Ureter (tissue), 1 donor: ENCODE measurements at places on chromosomes 1 and 21. TPM values are rescaled to one million over a fixed set of nuclear protein-coding genes. Genes with fewer than 3 reads are reported as not detected.

DNA sequence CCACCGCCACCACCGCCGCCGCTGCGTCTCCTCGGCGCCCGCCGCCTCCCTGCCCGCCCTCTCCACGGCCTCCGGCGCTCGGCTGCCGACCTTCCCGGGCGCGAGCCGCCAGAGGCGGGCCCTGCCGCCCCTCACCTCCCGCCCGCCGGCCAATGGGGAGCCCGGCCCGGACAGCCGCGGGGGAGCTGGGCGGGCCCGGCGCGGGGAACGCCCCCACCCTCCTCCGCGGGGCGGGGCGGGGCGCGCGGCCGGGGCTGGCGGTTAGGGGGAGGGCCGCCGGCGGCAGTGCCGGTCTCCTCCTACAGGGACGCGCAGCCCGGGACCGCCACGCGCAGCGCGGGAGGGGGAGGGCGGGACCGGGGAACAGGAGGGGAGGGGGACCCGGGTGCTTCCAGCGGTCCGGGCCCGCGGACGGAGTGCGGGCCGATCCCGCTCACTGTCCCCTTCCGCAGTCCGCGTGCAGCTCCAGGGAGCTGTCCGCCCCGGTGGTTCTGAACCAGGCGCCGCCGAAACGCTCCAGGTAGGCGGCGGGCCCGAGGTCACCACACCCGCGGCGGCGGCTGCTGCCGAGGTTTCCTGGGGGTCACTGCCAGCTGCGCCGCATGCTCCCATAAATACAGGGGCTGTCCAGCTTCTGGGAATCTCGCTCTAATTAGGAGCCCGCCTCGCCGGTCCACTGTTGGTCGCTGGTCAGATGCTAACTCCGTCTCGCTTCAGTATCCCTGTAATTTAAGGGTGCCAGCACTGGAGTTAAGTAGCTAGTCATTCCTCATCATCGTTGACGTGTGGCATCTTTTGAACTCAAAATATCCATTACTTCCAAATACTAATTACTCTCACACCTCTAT is at the start of gene PGBD5:
PGBD5 (minus strand) TSS at position 87 of the 848 bp plus-strand sequence. CDS start 404 bp downstream, outside the sequence.
- peak; percentile 65 for DNase-seq

DNA sequence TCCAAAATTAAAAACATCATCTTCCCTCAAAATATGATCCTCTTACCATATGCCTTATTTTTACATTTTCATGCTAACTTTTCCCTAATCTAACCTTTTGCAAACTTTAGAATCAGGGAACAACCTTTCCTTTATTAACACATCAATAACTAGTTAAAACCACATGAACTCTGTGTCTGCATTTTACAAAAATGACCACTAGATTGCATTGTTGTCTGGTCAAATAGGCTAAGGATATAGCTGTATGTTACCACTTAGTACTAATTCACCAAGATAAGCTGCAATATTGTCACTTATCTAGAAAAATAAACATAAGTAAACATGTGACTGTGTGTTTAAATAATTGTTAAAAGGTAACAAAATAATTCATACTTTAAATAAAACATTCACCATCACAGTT is 82.3 kb downstream of the DENND1B start:
- DNase-seq, result no peak

DNA sequence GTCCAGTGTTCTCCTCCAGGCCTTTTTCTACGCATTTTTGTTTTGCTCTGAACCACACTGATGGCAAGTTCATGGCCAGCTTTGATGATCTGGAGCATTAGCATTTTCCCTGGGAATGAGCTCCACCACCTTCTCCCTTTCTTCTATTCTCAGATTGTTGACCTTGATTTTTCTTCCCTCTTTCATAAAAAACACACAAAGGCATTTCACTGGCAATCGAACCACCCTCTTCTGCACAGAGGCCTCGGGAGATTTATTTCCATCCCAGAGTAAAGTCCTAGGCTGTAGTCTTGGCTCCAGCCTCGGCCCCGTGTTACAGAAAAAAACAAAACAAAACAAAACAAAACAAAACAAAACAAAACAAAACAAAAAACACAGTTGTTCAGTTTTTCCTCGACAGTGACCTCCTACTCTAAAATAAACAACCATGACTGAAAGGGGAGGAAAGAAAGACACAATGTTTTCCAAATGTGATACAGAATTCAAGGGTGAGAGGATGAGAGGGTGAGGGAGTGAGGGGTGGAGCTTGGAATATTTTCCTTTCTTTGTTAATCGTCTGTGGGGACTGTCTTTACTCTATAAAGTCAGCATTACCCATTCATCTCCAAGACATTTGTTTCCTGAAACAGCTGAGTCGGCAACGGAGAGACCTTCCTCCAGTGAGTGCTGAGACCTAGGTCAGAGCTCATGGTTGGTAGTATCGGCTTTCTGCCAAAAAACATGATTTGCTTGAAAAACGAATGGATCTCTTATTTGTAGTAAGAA is 29.8 kb upstream of the RNF186 start:
- no peak for DNase-seq

DNA sequence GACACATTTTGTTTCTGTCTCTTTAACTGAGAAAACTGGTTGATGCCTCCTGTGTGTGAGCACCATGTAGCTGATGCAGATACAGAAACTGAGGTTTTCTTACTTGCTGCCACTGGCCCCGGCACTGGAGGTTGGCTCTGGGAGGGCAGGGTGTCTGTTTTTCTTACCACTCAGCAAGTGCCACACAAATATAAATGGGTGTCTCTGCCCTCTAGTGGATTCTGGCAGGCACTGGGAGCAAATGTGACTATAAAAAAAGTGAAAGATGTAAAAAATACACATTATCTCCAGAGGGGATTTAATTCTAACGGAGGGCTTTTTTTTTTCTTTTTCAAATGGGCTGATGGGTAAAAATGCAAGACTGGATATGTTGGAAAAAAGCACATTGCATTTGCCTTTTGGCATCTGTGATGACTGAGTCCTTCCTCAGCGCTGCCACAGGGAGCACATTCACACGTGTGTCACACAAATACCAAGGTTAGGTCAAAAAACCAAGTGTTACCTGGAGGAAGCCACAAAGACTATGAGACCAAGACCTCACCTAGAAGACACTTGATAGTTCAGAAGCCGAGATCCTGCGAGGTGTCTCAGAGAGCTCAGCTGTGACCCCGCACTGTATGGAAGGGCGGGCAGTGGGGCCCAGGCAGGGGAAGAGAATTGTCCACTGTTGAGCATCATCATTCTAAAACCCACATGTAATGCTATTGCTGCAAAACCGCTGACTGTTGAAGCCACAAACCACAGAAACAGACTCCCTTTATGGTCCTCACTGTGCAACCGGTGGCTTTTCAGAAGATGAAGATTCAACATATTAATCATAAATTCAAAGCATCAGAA is 18.9 kb downstream of the PGBD2 start:
- no peak for DNase-seq

GRCh38 chr1:220828950-220829586 is 42.4 kb downstream of the MTARC1 start:
- no peak for DNase-seq

DNA sequence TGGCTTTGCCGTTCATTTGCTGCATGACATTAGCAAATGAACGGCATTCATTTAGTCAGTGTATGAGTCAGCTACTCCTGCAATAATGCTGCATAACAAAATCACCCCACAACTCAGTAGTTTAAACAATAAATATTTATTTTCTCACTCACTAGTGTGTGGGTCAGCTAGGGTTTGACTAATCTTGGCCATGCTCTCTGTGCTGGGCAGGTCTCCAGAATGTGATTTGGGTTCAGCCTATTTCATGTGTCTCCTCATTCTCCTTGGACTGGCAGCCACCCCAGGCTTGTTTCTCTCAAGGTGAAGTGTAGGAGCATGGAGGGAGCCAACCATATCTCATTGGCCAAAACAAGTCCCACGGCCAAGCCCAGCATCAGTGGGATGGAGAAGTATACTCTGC is 104.3 kb downstream of the LACTBL1 start:
- DNase-seq, result no peak

GRCh38 chr1:19484798-19485361 is 459 bp downstream of the CAPZB start:
- peak; percentile 65 for DNase-seq

GRCh38 chr1:243481101-243481500 is 225.3 kb downstream of the SDCCAG8 start:
- no peak for DNase-seq

- DNase-seq, result no peak
Observed at GRCh38 chr1:96596226-96596922, 125.2 kb upstream of the PTBP2 start.

- DNase-seq, result no peak
Observed at GRCh38 chr1:156752843-156753482, 1.5 kb upstream of the HDGF start.

GRCh38 chr1:183804916-183805841 is at the start of gene RGL1:
TSS of gene RGL1 (plus strand) at chr1:183805120. CDS start at chr1:183805298, 178 bp downstream.
- DNase-seq, result peak; percentile 77

DNA sequence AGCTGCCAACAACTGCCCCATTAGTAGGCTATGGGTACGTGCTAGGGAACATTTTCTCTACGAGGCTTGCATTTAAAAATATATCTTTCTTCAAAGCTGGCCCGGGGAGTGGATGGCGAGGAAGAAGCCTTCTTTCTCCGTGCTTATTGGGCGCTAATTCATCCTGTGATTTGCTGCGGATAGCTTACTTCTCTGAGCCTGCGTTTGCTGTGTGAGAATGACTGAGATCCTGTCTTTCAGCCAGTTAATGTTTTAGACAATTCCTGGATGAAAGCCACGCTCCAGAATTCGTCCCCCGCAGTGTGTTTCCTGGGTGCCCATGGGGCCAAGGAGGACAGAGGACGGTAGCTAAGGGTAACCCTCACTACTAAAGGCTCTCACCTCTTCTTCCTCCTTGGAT is 57.8 kb upstream of the TARBP1 start:
- no peak for DNase-seq

- DNase-seq, result no peak
Observed at GRCh38 chr1:155205969-155206593, 1.6 kb downstream of the THBS3 start.

- no peak for DNase-seq
Observed at GRCh38 chr1:209924390-209924789, 13.6 kb upstream of the SYT14 start.

GRCh38 chr1:84225646-84226045 is 75.9 kb upstream of the SAMD13 start:
- DNase-seq, result no peak

- DNase-seq, result no peak
Observed at GRCh38 chr1:50605186-50605875, 182.1 kb upstream of the DMRTA2 start.

EPHA2 gene
- 58.9 TPM for total RNA-seq

PRR9 gene
- not detected for total RNA-seq

NR5A2 gene
- total RNA-seq, result 5.9 TPM

ARHGEF10L gene
- 166 TPM for total RNA-seq

AVPR1B gene
- not detected for total RNA-seq

RAB25 gene
- 182 TPM for total RNA-seq

NBPF4 gene
- total RNA-seq, result 0.34 TPM

CD53 gene
- 20.9 TPM for total RNA-seq

SH2D2A gene
- 6.7 TPM for total RNA-seq

CENPF gene
- total RNA-seq, result 0.60 TPM
